CD4-positive, alpha-beta T cell treated with Interleukin-1 beta for 1 hour (primary cell): ENCODE measurements at places on chromosomes 6 and 20.

GRCh38 chr6:75154973-75155372, 50.9 kb downstream of the COL12A1 start:
- no peak for DNase-seq

DNA sequence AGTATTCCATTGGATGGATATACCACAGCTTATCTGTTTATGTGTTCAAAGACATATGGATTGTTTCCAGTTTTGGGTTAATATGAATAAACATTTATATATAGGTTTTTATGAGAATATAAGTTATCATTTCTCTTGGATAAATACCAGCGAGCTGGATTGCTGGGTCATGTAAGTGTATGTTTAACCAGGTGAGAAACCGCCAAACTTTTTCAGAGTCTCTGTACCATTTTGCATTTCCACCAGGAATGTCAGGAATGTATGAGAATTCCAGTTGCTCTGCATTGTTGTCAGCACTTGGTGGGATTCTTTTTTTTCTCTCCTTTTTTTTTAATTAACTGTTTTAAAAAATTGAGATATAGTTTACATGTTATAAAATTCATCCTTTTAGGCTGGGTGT, 52.1 kb downstream of the PHF20 start:
- no peak for DNase-seq

- no peak for DNase-seq
Measured at GRCh38 chr6:112237066-112237465, 17.3 kb downstream of the LAMA4 start.

DNA sequence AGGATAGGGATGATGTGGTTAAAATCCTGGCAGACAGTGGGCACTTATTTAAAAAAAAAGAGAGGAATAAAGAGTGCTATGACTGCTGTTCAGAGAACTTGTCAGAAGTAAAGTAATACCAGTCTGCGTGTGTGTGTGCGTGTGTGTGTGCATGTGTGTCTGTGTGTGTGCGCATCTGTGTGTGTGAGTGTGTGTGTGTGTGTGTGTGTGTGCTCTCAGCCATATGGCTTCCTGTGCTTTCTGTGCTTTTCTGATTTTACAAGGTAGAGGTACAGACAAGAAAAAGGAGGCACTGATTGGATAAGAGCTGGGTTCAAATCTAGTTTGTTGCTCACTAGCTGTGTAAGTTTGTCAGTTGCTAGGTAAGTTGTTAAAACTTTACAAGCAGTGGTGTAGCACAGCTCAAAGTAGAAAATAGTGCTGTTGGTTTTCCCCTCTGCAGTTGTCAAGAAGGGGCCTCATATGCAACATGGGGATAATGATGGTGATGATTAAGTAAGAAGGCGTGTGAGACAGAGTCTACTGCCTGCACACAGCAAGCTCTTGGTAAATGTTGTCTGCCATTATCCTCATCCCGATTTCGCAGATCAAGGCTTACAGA, 155.3 kb upstream of the ZNF217 start:
- DNase-seq, result peak; percentile 27

DNA sequence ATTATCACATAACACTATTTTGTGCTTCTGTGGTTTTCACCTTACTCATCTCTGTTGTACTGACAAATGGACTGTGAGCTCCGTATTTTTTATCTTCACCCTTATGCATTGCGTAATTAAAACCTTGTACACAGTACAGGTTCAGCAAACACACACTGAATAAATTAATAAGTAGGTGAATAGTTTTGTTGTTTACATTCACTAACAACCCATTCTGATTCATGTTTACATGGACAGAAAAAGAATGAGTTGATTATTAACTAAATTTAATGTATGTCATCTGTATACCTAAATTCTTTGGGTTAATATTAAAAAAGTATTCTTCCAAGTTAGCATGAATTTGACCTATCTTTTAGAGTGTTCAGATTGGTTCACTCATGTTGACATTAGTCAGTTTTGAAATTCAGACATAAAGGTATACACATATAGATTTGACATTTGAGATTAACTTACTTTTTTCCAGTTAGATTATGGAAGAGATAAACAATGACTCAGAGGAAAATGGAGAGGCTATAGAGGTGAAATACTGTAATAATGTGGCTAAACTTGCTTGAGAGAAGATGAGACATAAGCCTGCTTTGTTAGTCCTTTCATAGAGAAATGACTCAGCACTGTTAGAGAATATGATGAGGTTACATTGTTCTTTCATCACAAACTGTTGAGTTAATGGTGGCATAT, 541.7 kb upstream of the FLRT3 start:
- DNase-seq, result no peak

DNA sequence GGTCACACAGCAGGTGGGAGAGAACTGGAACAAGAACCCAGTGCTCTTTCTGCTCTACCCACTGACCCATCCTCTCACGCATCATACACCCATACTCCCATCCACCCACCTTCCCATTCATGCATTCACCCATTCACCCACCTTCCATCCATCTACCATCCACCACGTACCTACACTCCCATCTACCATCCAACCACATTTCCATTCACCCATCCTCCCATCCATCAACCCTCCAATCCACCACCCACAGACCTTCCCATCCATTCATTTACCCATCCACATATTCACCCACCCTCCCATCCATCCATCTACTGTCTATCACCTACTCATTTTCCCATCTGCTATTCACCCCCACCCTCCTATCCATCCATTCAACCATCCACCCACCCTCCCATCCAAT, 17.2 kb upstream of the RSPO4 start:
- no peak for DNase-seq

- DNase-seq, result no peak
Measured at GRCh38 chr6:123418071-123418470, 218.7 kb downstream of the TRDN start.

DNA sequence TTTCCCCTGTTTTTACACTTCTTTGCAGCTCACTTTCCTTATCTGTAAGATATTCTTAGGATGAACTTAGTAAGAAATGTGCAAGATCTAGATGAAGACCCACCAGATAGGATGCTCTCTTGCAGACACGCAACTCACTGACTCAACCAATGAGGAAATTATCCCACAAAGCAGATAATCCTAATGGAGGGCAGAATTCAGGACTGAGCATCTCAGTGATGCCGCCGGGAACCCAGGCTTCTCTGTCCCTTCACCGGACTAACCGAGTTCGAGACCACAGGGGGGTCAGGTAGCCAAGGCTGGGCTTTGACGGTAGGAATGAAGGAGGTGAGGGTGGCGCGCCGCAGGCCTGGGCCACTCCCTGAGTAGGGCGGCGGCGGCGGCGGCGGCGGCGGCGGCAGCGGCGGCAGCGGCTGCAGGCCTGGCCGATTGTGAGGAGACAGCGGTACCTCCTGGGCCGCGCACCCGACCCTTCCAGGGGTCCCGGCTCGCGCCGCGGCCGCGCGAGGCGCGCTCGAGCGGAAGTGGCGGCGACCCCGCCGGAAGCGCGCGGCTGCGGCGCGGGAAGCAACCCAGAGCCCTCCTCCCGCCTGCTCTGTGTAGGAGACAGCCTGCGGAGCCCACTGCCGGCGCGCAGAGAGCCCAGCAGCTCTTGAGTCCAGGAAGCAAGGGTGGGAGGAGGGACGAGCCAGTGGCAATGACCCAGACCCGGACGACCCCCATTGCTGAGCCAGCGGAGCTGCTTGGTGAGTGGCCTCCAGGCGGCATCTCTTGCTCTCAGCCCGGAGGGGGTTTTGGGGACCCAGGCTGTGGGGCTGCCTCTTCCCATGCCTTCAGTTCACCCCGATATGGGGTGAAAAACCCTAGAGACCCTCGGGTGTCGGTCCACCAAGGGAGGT, at the start of gene KHDC1:
TSS of gene KHDC1 (minus strand) at position 526 of the 899 bp plus-strand sequence. CDS start 20,679 bp downstream, outside the sequence.
- peak; percentile 62 for DNase-seq

DNA sequence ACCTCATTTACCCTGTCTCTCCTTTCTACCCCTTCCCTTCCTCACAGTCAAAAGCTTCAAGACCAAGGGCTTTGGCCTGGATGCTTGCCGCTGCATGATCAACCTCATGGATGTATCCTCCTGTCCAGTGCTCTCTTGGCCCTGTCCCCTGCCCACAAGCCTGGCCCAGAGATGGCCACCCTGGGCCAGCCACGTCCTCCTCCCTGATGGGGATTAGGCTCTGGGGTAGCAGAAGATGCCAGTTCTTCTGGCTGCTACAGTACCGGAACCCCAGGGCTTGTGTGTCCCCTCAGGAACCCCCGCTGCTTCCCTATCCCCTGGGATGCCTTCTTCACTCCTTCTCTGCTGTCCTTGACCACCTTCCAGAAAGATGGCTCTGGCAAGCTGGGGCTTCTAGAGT, 22.3 kb downstream of the CAPN11 start:
- DNase-seq, result no peak

- DNase-seq, result no peak
Measured at GRCh38 chr6:31114970-31115849, 610 bp downstream of the PSORS1C1 start.

GRCh38 chr6:155110721-155111120, 115.6 kb downstream of the TIAM2 start:
- no peak for DNase-seq

- DNase-seq, result no peak
Measured at GRCh38 chr20:63017076-63017825, 10.5 kb upstream of the BHLHE23 start.

- no peak for DNase-seq
Measured at GRCh38 chr20:61932711-61933480, 132.8 kb downstream of the TAF4 start.

- DNase-seq, result no peak
Measured at GRCh38 chr6:119890470-119890869, 540.9 kb upstream of the MAN1A1 start.

- no peak for DNase-seq
Measured at GRCh38 chr6:144585217-144585814, 300.2 kb downstream of the UTRN start.

DNA sequence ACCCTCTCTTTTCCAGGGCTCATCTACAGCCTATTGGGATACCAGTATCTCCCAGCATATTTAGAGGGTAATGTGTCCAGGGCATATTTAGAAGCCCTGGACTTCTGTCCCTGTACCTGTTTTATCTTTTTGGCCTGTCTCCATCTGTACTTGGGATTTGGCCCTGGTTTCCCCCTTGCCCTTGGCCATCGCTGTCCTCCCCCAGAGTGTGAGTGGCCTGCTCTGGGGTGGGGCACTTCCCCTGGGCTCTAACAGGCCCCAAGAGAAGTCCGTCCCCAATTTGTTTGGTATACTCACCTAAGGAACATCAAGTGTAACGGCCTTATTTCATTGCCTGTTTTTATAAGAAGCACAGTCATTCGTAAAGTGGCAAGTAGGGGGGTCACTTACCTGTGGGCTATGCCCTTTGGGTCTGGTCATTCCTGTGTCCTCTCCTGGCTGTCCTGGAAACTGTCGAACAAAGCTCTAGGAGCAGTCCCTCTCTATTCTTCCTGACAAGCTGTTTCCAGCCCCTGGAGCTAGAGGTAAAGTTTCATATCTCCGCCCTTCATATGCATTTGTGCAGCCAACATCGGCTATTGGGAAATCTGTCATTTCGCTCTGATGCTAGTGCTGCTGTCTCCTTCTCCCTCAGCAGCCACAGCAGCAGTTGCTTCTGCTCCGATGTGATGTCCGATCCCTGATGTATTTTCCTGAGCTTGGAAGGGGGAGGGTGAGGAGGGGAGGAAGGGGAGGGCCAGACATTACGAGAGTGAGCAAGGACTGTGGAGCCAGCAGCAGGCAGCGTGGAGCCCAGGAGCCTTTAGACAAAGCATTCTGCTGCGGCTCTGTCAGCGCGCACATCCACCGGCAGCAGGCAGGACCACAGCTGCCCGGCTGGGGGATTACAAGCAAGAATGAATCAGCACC, 83.4 kb downstream of the TCP11 start:
- DNase-seq, result no peak

GRCh38 chr6:29656157-29656556, 735 bp upstream of the MOG start:
- no peak for DNase-seq

DNA sequence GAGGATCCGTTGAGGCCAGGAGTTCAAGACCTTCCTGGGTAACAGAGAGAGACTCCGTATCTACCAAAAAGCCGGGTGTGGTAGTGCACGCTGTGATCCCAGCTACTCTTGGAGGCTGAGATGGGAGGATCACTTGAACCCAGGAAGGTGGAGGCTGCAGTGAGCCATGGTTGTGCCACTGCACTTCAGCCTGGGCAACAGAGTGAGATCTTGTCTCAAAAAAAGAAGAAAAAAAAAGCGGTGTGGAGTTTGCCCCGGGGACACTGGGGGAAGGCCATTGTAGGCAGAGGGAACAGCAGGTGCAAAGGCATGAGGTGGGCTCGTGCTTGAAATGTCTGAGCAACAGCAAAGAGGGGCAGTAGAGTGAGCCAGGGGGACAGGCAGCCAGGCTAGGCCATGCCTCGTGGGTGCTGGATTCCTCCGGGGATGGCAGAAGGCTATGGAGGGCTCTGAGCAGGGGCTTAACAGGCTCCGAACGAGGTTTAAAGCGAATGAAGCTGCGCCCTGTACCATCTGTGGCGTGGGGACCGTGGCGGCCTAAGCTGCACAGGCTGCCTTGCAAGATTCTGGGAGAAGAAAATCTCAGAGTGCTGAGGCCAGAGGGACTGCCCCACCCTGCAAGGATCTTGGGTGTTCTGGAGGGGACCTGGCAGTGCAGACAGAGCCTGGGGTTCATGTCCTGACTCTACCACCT, 36.9 kb upstream of the NOL4L start:
- no peak for DNase-seq

DNA sequence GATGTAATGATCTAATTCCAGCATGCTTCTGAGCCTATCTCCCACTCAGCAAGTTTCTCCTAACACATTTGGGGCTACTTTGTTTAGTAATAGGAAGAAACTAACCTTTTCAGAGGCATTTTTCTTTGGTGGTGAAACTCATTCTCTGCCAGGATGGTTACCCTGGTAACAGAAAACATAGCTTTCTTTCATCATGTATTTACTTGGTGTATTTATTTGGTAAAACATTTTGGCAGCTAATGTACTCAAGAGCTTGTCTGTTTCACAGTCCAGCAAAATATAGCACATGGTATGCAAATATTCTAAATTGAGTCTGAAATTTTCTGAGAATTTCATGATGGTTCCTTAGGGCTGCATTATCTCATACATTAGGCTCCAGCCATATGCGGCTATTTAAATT, 100.0 kb downstream of the SLC35B3 start:
- DNase-seq, result no peak

DNA sequence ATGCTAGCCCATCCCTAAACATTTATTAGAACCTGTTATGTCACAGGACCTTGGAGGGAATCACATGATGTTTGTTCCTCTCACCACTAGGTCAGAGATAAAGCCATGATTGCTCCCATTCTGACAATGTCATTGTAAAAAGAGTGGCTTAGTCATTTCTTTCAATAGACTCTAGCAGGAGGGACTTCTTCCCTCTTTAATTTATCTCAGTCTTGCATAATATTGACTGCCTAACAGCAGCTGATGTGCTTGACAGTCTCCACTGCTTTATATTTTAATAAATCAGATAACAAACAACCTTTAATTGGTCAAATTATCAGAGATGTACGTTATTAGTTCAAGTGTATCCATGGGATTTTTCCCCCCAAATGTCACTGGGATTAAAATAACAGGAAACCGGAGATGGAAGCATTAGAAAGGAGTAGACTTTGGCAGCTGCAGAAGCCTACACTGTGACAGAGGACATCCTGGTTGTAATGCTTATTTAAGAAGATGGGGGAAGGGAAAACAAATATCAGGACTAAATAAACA, 39.6 kb downstream of the LAMA4 start:
- DNase-seq, result no peak

- no peak for DNase-seq
Measured at GRCh38 chr6:119449331-119450156, 100.0 kb upstream of the MAN1A1 start.

- no peak for DNase-seq
Measured at GRCh38 chr6:126094411-126094810, 108.1 kb downstream of the TRMT11 start.
